Activated gamma-delta T cell treated with anti-CD3 and anti-CD28 coated beads, Interleukin-2, amount 50 U/mL, for 16 hours (primary cell): ENCODE measurements at places on chromosomes 2 and 18.

DNA sequence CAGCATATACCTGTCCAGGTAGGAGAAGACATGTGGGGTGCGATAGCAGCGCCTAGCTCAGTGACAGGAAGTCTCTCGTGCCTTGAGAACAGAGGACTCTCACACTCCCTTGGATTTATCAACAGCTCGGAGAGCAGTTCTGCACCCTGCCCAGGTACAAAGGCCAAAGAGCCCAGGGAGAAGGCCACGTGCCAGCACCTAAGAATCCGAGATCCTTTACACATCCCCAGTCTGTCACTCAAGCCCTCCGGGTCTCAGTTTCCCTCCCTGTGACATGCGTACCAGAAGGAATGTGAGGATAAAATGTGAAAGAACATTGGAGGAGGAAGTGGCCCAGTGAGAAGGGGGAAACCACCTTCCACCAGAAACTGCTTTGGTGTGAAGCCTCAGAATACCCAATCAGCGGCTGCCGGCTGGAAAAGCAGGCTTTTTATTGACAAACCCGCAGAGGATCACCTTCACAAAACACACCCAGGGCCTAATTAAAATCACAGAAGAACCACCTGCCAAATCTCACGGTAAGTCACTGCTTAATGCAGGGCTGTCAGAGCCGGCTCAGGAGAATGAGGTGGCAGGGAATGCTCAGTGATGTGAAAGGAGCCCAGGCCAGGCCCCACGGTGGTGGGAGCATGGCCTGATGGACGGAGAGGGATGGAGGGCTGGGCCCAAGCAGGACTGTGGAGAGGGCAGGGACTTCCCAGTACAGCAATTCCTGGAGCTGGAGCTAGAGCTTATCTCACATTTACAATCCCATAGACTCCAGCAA lies 66.3 kb downstream of the MYO5B start:
- no peak for DNase-seq

DNA sequence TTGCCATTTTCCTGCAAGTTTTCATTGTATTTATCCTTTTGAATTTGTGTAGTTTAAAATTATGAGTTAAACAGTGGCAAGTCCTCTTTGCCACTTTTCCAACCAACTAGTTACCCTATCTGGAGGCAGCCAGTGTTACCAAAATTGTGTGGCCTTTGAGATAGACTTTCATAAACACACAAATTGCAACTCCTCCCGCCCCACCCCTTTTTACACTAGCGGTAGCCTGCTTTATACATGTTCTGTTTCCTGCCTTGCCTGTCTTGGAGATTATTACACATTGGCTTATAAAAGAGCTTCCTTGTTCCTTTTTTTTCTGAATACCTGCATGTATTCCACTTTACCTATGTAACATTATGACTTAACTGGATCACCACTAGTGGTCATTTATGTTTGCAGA lies 56.5 kb downstream of the RPIA start:
- DNase-seq, result no peak

DNA sequence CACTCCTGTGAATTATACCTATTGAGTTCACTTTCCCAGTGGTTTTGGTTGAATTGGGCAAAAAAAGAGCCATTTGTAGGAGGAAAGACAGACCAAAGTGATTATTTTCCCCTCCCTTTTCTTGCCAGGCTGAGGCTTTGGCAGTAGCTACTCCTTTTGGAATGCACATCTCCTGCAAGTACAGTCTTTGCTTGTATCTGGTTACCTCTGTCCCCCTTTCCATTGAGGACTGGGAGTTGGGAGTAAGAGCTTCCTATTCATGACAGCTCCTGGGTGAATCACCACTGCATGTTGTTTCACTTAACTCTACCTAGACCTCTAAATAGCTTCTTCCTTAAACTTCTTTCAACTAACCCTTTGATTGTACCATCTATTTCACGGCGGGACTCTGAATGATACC lies 695.3 kb upstream of the ZNF804A start:
- DNase-seq, result no peak

GRCh38 chr2:189181706-189182105 lies 2.1 kb upstream of the COL5A2 start:
- no peak for DNase-seq
